ENCODE measurements at places on chromosomes 1 and 21.

DNA sequence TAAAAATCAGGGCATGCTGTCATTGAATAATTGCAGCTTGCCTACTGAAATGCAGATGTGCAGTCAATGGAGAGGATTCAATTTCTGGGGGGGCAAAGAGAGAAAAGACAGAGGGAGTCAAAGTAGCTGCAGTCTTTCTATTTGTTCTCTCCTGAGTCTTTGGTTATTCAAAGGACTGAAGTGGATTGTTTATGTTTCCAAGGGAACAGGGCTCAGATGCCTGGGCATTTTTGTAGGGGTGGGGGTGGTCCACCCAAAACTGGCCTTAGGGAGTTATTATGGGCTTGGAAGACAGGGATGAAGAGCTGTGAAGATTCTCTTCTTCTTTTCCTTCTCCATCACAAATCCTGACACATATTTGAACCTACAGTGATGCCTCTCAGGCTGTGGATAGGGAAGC is 408.8 kb upstream of the DAB1 start:
- DNase-seq = no peak

GRCh38 chr21:35075546-35075945 is 26.4 kb upstream of the RUNX1 start:
- DNase-seq = no peak

DNA sequence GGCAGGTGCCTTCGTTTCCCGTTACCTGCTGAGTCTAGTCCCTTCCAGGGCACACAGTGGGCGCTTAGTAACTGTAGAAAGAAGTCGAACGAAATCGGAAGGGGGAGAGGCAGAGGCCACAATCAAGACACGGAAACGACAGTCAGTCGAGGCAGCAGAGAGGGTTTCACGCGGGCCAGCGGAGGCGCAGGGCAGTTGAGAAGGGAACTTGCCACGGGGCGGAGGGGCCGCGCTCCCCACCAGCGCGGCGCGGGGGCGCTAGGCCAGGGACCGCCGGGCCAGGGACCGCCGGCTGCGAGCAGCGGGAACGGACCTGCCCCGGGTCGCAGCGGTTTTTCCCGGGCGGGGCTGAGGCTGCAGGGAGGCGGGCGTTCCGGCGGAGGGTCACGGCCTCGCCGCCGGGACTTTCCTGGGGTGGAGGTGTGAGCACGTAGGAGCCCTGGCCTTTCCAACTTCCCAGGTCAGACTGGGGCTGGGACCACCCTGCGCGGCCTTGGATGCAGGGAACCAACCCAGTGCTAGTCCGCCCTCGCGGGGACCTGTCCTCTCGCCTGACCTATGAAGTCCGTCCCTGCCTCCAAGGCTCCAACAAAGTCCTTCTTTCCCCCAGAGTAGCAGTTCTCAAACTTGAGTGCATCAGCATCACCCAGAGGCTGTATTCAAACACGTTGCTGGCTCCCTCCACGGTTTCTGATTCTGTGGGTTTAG is 150.1 kb upstream of the FGGY start:
- DNase-seq = peak; percentile 50

- peak; percentile 46 for DNase-seq
These were observed 996 bp upstream of the TMEM51 start for GRCh38 chr1:15152318-15153183.

DNA sequence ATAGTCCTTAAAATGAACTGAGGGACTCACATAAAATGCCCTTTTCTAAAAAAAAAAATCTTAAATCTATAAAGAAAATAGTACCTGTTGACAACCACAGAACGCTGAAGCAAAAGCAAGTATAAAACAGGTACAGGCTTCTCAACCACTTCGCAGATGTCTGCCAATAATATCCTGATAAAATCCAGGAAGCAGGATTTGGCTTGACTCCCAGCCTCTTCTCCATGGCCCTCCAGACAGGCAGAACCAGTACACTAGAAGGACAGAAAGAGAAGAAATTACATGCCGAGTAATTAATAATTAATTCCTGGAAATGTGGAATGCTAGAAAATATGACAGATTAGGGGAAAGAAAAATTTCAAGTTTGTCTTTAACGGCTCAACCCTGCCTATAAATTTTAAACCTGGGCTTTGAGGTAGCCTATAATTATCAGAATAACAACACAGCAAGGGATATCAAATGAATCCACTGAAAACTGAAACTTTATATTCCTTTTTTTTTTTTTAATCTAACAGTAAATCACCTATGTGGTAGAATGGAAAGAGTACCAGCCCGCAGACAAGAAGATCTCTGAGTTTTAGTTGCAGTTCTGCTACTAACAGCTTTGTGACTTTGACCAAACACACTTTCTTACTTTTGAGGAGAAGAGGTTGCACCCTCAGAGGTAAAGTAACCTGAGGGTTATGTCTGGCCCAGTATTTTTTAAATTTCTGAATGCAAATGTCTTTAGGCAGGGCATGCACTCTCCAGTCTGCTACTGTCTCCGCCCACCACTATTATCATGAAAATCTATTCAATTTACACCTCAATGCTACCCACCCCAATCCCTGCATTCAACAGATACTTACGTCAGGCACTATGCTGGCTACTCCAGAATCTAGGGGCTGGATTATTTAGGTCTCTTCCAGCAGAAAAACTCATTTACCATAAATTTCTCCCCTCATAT is 2.7 kb downstream of the KIAA0319L start:
- DNase-seq = no peak

GRCh38 chr21:41220208-41220733 is 52.3 kb downstream of the BACE2 start:
- no peak for DNase-seq
